ENCODE measurements at places on chromosomes 1 and 21. TPM values are rescaled to one million over a fixed set of nuclear protein-coding genes. Genes with fewer than 3 reads are reported as not detected.

The C1QB gene
- not detected for total RNA-seq

The CASQ1 gene
- not detected for total RNA-seq

The ATP1A4 gene
- total RNA-seq: not detected

The SPAG17 gene
- total RNA-seq: under 0.01 TPM

The PLPPR4 gene
- 0.16 TPM for total RNA-seq

All from mesangial cell (primary cell).